Activated gamma-delta T cell (primary cell): ENCODE measurements at places on chromosomes 3 and 15.

DNA sequence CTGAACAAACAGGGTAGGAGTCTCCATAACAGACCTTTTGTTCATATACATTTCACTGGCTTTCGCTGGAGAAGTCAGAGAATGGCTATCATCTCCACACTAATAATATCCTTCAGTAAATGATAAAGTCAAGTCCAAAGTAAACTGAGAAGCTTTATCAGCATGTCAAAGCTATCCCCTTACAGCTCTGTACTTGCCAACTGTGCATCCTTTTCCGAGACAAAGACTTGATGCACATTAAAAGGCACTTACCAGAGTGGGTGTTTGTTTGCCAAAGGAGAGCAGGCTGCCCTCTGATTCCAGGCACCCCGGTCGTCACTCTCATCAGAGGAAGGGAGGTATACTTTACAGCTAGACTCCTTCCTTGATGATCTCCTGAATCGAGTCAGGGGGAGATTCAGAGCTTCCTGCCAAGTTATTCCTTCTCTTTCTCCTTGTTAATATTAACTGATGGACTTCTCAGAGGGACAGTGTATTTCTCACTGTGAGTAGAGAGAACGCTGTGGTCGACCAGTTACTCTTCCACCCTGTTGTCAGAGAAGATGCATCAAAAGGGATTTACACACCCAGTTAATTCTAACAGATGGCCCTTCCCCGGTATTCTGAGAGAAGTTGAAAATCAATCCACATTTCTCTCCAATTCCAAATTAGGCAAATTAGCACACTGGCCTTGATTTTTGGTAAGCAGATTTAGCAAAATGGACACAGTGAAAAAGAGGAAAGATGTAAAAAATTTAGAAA lies 504.7 kb upstream of the NR2F2 start:
- DNase-seq, result no peak

- DNase-seq, result no peak
These were observed 99.7 kb upstream of the TLE3 start for GRCh38 chr15:70197318-70197944.

DNA sequence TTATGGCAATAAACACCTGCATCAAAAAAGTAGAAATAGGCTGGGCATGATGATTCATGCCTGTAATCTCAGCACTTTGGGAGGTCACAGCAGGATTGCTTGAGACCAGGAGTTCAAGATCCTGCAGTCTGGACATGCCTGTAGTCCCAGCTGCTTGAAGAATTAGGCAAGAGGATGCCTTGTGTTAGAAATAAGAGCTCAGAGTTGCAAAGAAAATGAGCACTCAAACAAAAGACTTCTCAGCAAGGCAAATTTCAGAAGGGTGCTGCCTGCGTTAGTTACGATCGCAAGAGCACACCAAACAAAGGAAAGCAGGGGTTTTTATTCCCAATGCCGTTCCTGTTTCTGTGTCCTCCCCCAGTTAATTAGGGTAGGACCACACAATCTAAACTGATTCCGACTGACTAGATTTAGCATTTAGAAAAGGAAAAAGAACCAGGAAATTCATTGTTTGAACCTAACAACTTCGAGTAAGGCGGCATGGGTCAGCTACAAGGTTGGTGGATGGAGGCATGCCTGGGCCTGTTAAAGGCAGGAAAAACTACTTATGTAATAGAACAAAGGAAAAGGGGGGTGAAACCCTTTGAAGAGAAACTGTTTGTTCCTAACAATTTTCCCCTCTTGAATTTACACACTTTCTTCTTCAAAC lies 55.5 kb downstream of the DLG1 start:
- DNase-seq, result no peak

- DNase-seq, result no peak
These were observed 657.2 kb downstream of the FHIT start for GRCh38 chr3:60594025-60594424.

- no peak for DNase-seq
These were observed 26.8 kb downstream of the CMC1 start for GRCh38 chr3:28267984-28268849.

DNA sequence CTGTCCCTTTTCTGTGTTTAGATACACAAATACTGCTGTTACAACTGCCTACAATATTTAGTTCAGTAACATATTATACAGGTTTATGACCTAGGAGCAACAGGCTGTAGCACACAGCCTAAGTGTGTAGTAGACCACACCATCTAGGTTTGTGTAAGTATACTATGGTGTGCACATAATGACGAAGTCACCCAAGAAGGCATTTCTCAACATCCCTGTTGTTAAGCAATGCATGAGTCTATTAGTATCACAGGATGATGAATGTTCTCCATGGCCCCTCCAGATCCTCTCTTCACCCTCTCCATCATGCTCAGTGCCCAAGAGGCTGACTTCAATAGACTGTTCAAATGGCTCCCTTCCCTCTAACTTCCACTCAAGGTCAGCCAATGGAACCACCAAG lies 14.6 kb upstream of the SEC62 start:
- DNase-seq, result no peak

GRCh38 chr15:34810443-34811129 lies 15.2 kb upstream of the ACTC1 start:
- no peak for DNase-seq

- no peak for DNase-seq
These were observed 113.4 kb downstream of the ZNF280D start for GRCh38 chr15:56619887-56620286.

DNA sequence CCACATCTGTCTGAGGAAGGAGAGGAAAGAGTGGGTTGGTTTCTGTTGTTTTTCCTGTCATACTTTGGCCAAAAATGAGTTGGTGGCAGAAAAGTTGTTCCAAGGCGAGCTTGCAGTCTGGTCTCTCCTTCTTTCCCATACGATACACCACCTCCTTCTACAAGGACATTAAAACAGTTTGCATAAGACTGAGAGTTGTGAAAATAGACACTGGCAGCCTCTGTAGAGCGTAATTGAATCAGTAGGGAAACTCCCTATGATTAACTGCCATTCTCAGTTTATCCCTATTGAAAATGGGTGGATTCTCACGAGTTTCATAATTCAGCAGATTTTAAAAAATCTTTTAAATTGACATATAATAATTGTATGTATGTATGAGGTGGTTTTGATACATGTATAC lies 3.7 kb upstream of the LSG1 start:
- no peak for DNase-seq

- DNase-seq, result no peak
These were observed 75.4 kb downstream of the CMTM8 start for GRCh38 chr3:32313723-32314473.

DNA sequence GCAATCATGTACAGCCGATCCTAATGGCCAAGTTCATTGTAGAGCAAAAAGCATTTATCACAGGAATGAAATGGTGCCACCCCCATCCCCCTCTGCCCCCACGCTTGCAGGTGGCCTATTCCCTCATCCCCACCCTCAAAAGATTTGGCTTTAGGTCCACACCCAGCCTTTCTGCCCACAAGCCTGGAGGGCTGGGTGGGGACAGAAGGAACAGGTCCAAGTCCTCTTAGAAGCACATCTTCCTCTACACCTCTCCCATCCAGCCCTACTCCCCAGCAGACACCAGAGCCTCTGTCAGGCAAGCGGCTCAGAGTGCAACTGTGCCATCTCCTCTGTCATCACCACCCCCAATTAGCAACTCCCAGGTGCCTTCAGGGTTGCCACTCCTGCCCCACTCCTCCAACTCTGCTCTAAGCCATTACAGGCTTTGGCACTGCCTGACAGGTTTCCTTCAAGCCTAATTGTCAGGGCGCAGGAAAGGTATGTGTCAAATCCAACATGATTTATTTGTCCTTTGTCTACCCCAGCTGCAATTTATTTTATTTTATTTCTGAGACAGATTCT lies 49.4 kb downstream of the DAPK2 start:
- DNase-seq, result no peak

GRCh38 chr3:27990837-27991236 lies 250.6 kb upstream of the CMC1 start:
- no peak for DNase-seq
